ENCODE measurements at places on chromosomes 5 and 9.

DNA sequence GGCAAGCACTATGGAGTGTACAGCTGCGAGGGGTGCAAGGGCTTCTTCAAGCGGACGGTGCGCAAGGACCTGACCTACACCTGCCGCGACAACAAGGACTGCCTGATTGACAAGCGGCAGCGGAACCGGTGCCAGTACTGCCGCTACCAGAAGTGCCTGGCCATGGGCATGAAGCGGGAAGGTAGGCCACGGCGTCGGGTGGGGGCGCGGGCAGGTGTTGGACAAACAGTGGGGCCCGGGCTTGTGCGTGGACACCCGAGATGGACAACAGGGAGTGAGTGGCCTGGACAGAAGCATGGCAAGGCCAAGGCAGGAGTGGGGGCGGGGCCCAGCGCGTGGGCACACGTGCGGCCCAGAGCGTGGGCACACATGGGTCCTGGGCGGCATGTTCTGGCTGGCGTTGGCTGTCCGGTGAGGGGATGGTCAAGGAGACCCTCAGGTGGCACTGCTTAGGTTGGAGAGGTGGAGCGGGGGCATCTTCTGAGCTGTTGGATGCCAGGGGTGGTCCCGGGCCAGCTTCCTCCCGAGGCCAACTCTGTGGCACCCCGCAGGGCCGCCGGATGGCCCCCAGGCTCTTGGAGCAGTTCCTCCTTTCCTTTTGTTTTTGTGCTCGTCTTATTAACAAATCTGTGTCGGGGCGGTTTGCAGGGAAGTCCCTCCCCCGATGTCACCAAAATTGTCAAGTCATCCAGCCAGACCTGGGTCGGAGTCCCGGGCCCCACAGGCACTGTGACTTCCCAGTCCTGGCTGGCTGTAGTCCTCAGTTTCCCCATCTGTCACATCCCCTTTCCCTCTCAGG lies 82.9 kb downstream of the RXRA start:
- no peak for DNase-seq

DNA sequence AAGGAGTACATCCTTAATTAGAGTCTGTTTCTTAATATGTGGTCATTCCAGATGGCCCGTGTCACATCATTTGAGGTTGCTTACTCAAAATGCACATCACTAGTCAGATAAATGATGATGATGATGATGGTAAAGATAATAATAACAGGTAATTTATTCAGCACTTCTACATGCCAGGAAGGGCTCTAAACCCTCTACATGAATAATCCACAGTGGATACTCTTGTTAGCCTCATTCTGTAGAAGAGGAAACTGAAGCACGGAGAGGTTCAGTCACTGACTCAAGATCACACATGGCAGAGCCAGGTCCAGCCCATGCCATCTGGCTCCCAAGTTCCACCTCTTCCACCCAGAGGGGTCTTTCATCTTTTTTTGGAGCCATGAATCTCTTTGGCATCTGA lies 11.7 kb downstream of the SH3PXD2B start:
- peak; percentile 24 for DNase-seq

DNA sequence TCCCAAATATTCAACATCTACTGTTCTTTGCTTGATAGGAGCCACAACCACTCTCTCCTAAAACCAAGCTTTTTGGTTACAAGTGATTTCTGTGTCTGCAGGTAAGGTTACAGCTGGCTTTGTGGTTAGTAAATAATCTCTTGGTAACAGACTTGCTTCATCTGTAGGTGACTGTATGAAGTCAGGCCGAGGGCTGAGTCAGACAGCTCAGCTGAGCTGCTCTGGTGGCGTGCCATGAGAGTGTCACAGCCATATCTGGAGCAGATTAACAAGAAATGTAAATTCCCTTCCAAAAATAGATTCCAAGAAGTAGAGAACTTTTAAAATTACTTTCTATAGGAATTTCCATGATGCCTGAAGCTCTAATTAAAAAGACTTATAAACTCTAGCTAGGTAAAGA lies 23.7 kb upstream of the TAS2R1 start:
- no peak for DNase-seq

DNA sequence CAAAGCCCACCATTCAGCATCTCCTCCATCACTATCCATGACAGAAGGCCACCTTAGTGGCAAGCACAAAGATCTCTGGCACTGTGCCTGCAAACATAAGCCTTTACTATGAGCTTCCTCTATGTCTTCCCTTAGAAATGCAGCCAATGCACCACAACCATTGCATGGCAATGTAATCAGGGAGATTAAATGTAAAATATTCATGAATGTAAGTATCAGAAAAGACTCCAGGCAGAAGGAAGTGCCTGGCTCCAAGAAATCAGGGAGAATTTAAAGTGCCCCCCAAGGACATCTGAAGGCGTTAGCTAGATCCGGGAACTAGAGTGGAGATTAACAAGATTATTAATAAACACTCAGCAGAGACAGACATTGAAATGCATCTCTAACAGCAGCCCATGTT lies 32.5 kb upstream of the MYORG start:
- no peak for DNase-seq

- DNase-seq: no peak
These were observed 6.2 kb downstream of the DCANP1 start for GRCh38 chr5:135440916-135441315.

- DNase-seq: no peak
These were observed 202.7 kb upstream of the NR3C1 start for GRCh38 chr5:143606043-143606752.

GRCh38 chr9:100739208-100739607 lies 161.3 kb downstream of the CAVIN4 start:
- DNase-seq: no peak

DNA sequence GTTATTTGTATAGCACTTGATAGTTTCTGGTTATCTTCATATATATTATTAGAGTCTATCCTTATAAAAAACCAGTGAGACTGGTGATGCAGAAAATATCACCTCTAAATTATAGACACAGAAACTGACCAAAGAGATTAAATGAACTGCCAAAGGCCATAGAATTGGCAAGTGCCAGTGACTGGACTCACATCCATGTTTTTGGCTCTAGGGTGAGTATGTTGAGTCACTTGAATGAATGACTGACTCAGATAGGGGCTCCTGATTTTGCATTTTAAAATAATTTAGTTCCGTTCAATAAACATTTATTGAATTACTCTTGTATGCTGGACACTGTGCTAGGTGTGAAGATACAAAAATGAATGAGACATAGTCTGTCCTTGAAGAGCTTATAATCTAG lies 70.7 kb downstream of the NR2F1 start:
- no peak for DNase-seq

- DNase-seq: no peak
These were observed 79.2 kb upstream of the HSPA9 start for GRCh38 chr5:138654281-138654867.

DNA sequence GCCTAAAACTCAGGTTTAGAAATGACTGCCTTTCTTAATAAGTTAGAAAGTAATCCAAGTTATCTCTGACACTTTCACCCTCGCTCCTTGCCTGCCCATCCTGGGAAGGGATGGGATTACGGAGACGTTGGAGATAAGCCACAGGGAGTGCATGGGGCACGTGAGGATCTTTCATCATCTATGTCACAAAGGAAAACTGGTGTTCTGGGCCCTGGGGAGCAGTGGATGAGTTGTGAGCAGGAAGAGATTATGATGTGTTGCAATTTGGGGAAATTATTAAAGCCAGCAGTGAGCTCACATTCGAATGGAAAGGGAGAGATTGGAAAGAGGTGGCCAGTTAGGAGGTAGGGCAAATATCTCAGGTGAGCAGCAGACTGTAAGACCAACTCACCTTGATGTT lies 12.8 kb downstream of the AFAP1L1 start:
- no peak for DNase-seq

DNA sequence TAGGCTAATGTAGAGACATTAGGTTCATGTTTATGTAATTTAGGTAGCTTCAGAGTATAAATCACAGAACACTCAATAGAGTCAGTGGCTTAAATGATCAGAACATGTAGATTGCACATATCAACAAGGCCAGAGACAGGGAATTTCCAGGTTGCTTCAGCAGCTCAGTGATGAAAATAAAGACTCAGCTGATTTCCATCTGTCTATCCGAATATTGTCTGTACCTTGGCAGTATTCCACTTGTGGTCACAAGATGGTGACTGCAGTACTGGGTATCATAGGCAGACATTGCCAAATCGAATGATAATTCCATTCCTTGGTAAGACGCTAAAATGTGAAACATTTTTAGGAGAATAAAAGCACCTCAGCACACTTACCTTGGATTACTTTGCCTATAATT lies 702.2 kb downstream of the MAT2B start:
- DNase-seq: no peak

GRCh38 chr5:113678924-113679575 lies 165.6 kb downstream of the YTHDC2 start:
- peak; percentile 48 for DNase-seq

DNA sequence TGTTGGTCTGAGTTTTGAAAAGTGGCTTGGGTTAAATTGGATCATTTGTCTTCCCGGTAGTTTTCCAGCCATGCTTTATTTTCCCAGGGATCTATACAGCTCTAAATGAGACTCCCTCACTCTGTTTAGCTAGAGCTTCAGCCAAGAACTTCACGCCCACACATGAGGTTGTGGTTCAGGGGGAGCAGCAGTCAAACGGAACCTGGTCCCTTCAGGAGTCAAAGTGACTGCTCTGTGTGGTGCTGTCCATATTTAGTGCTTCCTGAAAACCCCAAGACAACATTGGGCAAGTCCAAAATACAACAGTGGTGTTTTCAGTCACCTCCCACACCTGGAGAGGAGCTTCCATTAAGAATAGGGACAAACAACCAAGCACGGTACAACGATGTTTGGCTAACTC lies 90.5 kb downstream of the ANKH start:
- no peak for DNase-seq

DNA sequence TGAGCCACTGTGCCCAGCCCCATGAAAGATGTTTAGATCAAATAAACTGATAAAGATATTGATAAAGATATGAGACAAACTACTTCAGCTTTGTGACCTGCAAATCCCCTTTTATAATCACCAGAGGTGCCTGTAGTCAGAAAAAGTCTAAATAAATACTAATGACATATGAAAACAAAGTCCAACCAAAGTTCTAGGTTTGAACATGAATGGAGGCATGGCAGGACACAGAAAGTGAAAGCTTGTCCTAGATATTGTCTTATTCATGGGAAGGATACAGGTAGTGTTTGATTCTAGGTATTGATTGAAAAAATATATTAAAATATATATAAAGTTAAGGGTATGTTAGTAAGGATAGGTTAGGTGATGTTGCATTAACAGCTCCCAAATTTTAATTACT lies 24.6 kb upstream of the PSAT1 start:
- DNase-seq: no peak

- no peak for DNase-seq
These were observed 64.1 kb downstream of the OSTF1 start for GRCh38 chr9:75152416-75152815.

DNA sequence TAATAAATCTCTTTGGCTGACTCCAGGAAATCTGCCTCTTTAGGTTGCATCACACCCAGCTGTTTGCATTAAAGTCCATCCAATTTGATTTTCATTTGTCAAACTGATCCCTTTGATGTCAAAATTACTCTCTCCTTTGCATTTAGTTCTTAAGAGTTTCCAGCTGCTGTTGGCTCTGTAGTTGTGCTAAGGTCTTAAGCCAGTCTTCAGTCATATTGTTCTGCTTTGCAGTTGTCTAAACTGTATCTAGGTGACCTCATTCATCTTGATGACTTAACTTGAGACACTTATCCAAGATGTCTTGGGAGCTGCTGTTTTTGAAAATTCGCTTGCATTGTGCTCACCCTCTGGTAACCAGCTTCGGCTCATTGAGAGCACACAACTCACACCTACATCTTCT lies 386.9 kb upstream of the TLE4 start:
- no peak for DNase-seq

DNA sequence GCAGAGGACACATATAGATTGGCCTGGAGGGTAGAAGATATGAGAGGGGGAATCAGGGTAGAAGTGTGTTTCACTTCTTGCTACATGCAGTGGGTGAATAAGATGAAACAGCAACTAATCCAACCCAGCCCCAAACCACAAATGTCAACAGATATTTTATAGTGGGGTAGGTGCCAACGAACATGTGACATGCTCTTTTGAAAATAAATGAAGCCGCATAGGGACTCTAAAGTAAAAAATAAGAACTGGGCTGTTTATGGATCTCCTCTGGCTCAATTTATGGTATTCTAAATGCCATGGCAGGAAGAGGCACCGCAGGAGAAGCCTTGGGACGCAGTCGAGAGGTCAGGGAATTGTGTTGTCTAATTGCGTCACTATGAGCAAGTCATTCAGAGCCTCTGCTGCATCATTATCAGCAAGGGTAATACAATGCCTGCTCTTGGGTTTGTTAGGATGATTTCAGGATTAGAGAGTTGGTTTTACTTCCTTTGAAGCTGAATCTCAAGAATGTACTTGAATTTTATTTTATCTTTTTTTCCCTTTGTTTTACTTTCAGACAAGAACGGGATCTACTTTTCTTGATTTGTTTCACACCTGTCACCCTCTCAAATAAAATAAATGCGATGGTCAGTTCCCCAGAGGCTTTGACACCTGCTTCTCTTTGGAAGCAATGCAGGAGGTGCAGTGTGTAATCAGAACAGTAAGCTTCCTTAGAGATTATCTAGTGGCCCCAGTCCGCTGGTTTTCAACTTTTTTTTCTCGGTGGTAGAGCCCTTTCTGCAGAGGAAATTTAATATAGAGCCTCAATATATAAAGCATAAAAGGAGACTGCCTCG lies 375.6 kb upstream of the CLINT1 start:
- no peak for DNase-seq

DNA sequence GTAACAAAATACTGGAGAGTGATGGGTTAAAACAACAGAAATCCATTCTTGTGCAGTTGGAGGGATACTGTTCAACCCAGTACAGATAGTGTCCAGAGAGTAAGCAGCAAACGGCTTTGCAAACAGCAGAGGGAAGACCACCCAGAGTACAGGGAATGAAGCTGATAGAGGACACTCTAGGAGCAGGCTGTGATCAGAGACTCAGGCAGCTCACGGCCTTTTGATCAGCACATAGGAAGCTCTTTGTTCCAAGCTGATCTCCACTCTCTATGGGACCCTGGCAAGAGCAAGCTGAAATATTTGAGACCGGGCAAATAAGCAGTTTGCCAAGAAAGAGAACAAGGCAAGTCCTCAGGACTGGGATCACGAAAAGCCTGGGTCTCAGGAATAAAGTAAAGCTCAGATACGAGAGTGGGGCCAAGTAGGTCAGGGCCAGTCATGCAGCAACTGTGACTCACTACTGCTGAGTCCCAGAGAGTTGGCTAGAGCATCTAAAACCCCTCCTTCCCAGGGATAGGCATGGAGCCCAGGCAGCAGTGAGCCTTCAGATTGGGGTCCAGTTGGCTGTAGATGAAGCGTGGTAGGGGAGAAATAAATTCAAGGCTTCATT lies 52.4 kb downstream of the MELK start:
- no peak for DNase-seq
